RPMI7951 (cell line): ENCODE measurements at places on chromosomes 16 and 17.
A peak's percentile ranks its signal among the peaks of the same experiment; 100 is the strongest.

DNA sequence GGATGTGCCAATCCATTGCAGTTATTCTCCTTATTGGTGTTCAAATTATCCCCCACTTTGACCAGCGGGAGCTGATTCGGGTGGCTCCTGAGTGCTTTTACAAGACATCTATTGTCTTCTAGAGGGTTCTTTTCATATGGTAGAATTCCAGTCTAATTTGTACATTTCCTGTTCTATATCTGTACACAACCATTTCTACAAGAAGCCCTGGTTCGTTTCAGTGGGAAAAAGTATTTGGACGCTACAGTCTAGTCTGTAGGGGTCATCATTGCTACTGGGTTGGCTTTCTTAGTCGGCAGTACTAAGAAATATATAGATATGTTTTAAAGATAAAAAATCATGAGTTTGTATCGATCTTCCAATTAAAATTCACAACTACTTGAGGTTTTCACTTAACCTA, 262.6 kb downstream of the MAP2K6 start:
- peak; percentile 14 for DNase-seq

DNA sequence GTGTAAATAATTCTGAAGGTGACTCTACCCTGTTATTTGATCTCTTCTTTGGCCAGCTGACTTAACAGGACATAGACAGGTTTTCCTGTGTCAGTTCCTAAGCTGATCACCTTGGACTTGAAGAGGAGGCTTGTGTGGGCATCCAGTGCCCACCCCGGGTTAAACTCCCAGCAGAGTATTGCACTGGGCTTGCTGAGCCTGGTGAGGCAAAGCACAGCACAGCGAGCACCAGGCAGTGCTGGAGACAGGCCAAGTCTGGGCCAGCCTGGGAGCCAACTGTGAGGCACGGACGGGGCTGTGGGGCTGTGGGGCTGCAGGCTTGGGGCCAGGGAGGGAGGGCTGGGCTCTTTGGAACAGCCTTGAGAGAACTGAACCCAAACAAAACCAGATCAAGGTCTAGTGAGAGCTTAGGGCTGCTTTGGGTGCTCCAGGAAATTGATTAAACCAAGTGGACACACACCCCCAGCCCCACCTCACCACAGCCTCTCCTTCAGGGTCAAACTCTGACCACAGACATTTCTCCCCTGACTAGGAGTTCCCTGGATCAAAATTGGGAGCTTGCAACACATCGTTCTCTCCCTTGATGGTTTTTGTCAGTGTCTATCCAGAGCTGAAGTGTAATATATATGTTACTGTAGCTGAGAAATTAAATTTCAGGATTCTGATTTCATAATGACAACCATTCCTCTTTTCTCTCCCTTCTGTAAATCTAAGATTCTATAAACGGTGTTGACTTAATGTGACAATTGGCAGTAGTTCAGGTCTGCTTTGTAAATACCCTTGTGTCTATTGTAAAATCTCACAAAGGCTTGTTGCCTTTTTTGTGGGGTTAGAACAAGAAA, 5.1 kb downstream of the STH start:
- DNase-seq, result peak; percentile 15

DNA sequence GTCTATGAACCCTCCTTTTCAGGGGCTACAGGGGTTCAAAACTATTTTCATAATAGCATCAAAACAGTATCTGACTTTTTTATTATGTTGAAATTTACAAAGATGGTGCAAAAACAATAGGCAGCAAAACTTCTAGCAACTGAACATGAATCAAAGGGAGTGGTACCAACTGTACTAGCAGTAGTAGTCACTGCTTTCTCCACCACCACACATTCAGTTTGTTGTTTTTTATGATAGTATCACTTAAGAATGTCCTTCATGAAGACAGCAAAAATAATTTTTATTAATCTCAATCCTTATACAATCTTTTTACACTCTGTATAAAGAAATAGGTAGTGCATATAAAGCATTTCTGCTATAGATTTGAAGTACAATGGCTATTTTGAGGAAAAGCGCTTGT, 47.6 kb downstream of the MED13 start:
- DNase-seq, result no peak

- DNase-seq, result no peak
Observed at GRCh38 chr17:64135000-64135399, 5.1 kb upstream of the ERN1 start.

DNA sequence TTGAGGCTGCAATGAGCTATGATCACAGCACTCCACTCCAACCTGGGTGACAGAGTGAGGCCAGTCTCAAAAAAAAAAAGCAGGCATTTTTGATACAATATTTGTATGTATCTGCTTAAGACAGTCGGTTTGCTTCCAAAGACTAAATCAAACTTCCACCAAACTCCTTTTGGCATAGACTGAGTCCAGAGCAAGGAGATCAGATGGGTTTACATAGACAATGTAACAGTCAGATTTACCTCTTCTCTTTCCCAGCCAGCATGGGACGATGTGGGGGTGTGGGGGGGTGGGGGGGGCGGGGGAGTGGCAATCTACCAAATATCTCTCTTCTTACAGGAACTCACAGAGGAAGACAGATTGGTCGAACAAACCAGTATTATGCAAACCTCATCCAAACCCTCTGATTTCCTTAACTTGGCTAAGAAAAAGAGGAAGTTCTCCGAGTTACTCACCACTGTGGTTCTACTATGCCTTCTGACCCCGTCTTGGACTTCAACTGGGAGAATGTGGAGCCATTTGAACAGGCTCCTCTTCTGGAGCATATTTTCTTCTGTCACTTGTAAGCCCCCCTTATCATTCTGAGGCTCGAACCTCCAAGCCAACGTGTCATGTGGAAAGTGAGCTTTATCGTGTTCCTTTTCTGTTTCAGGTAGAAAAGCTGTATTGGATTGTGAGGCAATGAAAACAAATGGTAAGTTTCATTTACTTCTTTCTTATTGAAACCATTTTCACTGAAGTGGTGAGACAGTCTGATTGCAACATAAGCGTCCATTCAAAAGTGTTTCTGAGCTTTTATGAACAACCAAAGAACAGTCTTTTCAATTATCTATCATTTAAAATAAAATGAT, at the start of gene MILR1:
TSS of gene MILR1 (plus strand) at position 451 of the 848 bp plus-strand sequence. CDS start at position 505, 54 bp downstream.
- DNase-seq, result peak; percentile 91

- DNase-seq, result peak; percentile 26
Observed at GRCh38 chr17:72219137-72219823, 98.5 kb downstream of the SOX9 start.

- no peak for DNase-seq
Observed at GRCh38 chr17:5553479-5553878, 30.8 kb downstream of the NLRP1 start.

DNA sequence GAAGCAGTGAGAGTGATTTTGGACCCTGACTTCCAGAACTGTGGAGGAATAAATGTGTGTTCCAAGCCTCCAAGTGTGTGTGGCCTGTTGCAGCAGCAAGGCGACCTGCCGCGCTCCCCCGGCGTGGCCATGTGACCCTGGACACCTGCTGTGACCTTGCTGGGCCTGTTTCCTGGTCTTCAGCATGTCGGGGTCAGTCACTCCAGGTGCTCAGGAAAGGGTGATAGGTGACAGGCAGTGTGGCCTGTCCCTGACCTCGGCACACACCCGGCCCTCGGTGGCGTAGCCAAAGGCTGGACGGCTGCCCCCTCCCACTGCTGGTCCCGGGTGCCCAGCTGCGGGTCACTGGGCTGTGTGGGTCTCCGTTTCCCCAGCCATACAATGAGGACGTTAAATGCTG, 31.8 kb upstream of the ZNF469 start:
- no peak for DNase-seq

DNA sequence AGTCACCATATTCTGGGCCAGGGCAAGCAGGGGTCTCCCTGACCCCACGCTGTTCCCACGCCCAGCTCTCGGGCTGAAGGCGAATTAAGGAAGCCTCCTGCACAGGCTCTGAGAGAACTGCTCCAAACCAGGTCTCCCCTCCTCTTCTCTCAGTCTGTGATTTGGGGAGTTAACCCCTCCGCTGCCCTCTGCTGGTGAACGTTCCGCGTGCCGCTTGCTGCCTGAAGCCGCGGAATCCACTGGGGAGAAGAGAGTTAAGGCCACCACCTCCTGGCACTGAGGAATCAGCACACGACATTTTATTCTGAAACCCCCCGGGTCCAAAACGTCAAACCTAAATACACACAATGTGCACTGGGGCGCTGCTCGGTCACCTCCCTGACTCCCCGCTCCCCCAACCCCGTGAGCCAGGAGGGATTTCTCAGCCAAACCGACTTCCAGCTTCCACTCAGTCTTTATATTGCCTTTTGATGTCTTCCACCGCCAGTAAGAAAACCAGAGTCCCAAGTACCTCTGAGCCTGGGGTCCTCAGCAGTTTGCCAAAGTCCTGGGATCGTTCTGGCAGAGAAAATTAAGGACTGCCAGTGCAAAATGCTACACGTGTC, 54.4 kb upstream of the RCVRN start:
- DNase-seq, result no peak

DNA sequence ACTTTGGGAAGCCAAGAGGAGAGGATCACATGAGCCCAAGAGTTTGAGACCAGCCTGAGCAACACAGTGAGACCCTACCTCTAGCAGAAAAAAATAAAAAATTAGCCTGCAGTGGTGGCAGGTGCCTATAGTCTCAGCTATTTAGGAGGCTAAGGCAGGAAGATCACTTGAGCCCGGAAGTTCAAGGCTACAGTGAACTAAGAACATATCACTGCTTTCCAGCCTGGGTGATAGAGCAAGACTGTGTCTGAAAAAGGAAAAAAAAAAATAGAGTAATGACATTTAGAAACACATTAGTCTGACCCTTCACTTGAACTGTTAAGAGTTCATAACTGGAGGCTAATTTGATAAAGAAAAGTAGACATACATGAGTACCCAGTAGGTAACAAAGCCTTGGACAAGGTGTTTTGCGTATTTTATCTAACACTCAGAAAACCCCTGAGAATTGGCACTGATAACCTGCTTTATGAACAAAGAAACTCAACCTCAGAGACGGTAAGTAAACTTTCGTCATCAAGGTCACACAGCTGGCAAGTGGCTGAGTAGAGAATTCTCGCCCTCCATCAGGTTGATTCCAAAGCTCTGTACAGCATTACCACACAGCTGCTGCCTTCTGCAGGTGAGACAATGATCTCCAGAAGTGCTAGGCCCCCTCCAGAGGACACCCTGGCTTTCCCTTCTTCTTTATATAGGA, 101.1 kb downstream of the SMG6 start:
- DNase-seq, result no peak

GRCh38 chr16:1432388-1433262, 1.7 kb downstream of the PERCC1 start:
- DNase-seq, result no peak

DNA sequence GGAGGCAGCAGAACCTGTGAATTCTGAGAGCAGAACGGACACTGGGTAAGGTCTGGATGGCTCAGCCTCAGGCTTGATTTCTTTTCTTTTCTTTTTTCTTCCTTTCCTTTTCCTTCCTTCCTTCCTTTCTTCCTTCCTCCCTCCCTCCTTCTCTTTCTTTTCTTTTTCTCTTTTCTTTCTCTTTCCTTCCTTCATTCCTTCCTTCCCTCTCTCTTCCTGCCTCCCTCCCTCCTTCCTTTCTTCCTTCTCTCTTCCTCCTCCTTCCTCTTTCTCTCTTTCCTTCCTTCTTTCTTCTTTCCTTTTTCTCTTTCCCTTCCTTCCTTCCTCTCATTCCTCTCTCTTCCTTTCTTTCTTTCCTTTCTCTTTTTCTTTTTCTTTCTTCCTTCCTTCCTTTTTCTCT, 38.0 kb downstream of the OR3A1 start:
- no peak for DNase-seq

DNA sequence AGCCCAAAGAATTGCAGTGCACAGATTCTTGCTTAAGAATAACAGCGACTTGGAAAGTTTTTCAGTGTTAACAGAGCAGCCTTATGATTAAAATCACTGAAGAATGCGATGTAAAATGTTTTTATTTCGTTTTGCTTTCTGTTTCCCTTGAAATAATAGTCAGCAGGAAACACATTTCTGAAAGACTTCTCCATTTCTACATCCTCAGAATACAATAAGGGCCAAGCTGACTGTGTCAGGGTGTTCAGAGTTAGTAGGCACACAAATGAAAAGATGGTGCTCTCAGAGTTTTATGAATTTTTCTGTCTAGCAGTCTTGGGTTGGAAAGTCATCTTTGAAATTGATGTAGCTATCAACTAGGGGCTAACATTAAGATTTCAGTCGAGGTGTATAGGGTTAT, 582.9 kb upstream of the RBFOX1 start:
- DNase-seq, result no peak

GRCh38 chr16:50371036-50371716, 2.4 kb upstream of the BRD7 start:
- no peak for DNase-seq

GRCh38 chr17:62792447-62792800, 15.7 kb downstream of the MARCHF10 start:
- DNase-seq, result no peak

- DNase-seq, result no peak
Observed at GRCh38 chr17:50136096-50136687, 6.2 kb upstream of the SAMD14 start.

- peak; percentile 31 for DNase-seq
Observed at GRCh38 chr17:19024101-19025078, 19.8 kb upstream of the FAM83G start.

DNA sequence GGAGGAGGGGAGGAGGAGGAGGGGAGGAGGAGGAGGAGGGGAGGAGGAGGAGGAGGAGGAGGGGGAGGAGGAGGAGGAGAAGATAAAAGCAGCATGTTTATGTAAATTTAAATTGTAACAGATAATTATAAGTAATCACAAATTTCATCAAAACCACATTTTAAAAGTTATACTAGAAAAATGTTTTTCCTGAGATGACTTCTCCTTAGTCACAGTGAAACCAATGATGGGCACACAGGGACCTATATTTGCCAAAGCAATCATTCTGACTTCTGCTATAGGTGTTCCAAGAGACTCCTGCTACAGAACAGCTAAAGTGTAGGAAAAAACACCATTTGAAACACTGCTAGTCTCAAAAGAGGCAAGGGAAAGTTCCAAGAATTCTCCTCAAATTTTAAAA, 66.4 kb downstream of the CEP95 start:
- DNase-seq, result no peak

- peak; percentile 28 for DNase-seq
Observed at GRCh38 chr16:86826941-86827340, 248.6 kb downstream of the FOXL1 start.

- no peak for DNase-seq
Observed at GRCh38 chr17:78349891-78350642, 9.8 kb downstream of the SOCS3 start.

DNA sequence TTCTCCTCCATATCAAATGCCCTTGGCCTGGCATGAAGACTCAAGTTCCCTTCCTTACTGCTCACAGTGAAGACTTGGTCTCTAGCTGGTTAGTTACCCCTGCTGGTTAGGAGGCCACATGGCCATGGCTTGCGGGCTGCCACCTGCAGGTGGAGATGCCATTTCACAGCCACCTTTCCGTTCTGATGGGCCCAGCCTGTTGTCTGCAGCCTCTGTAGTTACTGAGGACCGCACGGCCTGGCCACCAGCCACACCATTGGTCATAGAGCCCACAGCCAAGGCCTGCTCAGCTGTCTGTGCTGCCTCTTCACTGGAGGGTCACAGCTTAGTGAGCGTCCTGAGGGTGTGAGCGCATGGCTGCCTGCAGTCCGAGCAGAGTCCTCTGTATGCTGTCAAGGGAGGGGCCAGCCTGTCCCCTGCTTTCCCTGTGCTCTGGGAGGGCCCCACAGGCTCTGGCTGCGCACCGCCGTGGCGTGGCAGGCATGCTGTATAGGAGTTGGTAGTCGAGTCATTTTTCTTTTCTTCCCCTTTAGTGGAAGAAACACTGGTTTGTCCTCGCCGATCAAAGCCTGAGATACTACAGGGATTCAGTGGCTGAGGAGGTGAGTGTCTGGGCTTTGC, 59.2 kb downstream of the PLD6 start:
- peak; percentile 9 for DNase-seq

- peak; percentile 8 for DNase-seq
Observed at GRCh38 chr17:8556074-8556473, 74.5 kb downstream of the MYH10 start.
